H9 (cell line): ENCODE measurements at places on chromosomes 11 and 22. TPM values are rescaled to one million over a fixed set of nuclear protein-coding genes. Genes with fewer than 3 reads are reported as not detected.

The MACROD1 gene
- 18.3 and 21.2 TPM in 2 replicates for total RNA-seq

DNA sequence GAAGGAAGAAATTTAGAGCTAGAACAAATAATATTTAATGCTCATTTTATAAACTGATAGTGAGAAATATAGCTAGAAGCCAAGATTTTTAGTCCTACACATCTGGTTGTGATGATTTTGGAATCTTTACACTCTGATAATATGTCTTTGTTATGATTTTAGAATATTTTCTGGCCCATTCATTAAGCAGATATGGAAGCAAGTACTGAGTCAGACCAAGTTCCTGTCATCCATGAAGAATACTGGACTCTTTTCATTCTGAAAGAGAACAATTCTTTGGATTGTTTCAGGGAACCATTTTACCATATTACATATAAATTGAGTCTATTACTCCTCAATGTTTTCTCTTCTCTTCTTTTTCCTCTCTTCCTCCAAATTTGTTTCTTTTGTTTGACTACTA lies 227.4 kb downstream of the TMEM135 start:
- H3K4me3 ChIP-seq: no peak overlapping the region
- H3K27me3 ChIP-seq: no peaks in the 10 kb centered on the region
- H3K4me1 ChIP-seq: no peaks in the 10 kb centered on the region
- H3K27ac ChIP-seq: no peak overlapping the region
- H3K36me3 ChIP-seq: no peaks in the 10 kb centered on the region

The OR8D1 gene
- not detected in 2 replicates for total RNA-seq

- no peak overlapping the region for H3K27ac ChIP-seq
- H3K4me1 ChIP-seq: no peaks in the 10 kb centered on the region
- no peak overlapping the region for H3K4me3 ChIP-seq
- H3K27me3 ChIP-seq: no peaks in the 10 kb centered on the region
These were observed 343.3 kb upstream of the CTSC start for GRCh38 chr11:88680806-88681205.

DNA sequence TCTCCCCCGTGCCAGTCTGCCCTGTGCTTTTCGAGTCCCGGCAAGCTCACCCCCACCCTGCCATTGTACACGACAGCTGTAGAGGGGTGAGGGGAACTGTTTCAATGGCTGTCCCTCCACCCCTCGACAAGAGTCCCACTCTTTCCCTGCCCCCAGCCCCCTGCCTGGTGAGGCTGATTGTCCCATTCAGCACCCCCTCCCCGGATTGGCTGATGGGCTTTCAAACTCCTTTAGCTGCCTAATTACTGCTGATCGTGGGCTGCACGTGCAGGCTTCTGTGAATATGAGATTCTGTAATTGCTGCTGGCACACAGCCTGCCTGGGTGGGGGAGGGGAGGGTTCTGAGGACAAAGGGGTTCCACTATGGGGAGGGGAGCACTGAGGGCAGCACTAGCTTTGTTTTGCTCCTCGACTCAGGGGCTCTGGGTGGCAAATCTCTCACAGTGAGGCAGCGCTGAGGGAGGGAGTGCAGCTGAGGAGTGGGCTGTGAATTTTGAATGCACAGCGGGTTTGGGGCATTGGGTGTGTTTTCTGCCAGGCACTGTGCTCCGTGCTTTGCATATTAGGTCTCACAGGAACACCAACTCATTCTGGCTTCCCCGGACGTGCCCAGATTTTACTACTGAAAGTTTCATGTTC lies 42.6 kb upstream of the ACCSL start:
- H3K4me3 ChIP-seq: peak overlapping the region; percentile 13; the same call in 1 of the 3 replicates
- H3K4me1 ChIP-seq: no peaks in the 10 kb centered on the region; the same call in 1 of the 2 replicates
- no peak for DNase-seq
- H3K27ac ChIP-seq: no peak overlapping the region
- no peaks in the 10 kb centered on the region for H3K36me3 ChIP-seq

GRCh38 chr11:87179621-87180020 lies 141.9 kb downstream of the TMEM135 start:
- H3K4me1 ChIP-seq: no peaks in the 10 kb centered on the region
- H3K4me3 ChIP-seq: no peak overlapping the region
- H3K27ac ChIP-seq: no peak overlapping the region
- H3K36me3 ChIP-seq: peaks cover 16% of the 10 kb centered on the region
- no peaks in the 10 kb centered on the region for H3K27me3 ChIP-seq

The ANKK1 gene
- 0.11 and 0.20 TPM in 2 replicates for total RNA-seq

DNA sequence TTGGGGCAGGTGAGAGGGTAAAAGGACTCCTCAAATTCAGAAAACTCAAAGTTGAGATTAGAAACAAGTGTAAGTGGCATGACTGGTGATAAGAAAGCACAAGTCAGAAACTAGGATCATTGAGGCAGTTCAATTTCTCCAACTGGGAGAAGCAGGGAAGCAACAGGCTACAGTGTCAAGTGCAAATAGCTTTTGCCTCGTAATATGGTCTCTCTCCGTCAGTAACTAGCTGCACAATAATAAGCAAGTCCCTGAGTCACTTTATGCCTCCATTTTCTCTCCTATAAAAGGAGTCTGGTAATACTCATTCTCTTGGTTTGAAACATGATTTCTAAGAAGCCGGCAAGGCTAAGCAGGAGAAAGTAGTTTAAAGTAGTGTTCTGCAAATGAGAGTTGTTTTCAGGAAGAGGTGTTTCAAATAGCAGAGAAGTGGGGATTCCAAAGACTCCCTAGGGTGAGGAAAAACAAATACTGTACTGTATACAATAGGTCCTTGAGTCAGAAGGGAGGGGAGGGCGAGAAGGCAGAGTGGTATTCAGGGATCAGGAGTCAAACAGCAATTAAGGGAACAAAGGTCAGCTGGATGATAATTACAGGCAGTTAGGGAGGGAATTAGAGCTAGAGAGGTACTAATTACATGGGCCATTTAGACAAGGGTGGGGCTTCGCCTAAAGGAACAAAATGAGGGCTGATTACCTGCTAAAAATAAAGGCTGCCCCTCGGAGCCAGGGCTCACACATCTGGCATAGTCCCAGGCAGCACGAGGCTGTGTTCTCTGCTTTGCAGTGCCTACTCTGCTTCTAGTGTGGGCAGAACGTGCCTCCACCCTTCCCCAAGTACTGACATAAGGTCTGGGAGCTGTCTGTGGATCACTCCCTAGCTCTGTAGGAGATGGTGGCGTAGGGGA lies 96.0 kb upstream of the BDNF start:
- H3K36me3 ChIP-seq: no peaks in the 10 kb centered on the region; the same call in 1 of the 3 replicates
- H3K4me1 ChIP-seq: 0 out of 2 replicates have a peak, but pooled peaks cover 10% of the 10 kb centered on the region
- no peak overlapping the region for H3K27ac ChIP-seq
- peaks cover 3% of the 10 kb centered on the region; the same call in 1 of the 2 replicates for H3K27me3 ChIP-seq
- peak; percentile 47 for DNase-seq
- peak overlapping the region; percentile 2; the same call in 2 of the 3 replicates for H3K4me3 ChIP-seq

DNA sequence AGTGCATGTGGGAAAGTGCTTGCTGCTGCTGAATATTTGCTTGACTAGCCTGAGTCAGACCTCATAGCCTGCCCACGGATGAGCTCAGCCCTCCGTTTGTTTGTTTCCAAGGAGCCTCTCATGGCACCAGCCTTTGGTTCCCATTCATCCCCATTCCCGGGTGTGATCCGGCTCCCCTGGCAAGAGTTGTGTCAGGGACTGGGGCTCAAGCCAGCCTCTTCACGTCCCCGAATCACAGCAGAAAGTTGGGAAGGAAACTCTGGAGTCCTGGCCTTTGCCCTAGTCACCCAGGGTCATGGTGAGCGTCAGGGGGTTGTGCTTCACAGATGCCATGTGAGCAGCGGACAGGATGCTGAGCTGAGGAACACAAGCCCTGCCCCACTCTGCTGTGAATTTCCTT lies 13.8 kb downstream of the SEC14L3 start:
- H3K4me1 ChIP-seq: no peaks in the 10 kb centered on the region
- H3K27me3 ChIP-seq: no peaks in the 10 kb centered on the region
- no peaks in the 10 kb centered on the region for H3K36me3 ChIP-seq
- DNase-seq: no peak
- H3K27ac ChIP-seq: no peak overlapping the region

- H3K4me3 ChIP-seq: no peak overlapping the region
- H3K4me1 ChIP-seq: peaks cover 5% of the 10 kb centered on the region
- no peak for DNase-seq
These were observed 13.9 kb downstream of the CRTAM start for GRCh38 chr11:122852074-122852795.

- no peaks in the 10 kb centered on the region for H3K4me1 ChIP-seq
- H3K36me3 ChIP-seq: no peaks in the 10 kb centered on the region
- H3K27me3 ChIP-seq: no peaks in the 10 kb centered on the region
- no peak for DNase-seq
These were observed 27.9 kb downstream of the GUCY1A2 start for GRCh38 chr11:106990331-106990730.

- no peak overlapping the region for H3K27ac ChIP-seq
- no peaks in the 10 kb centered on the region for H3K27me3 ChIP-seq
- H3K36me3 ChIP-seq: no peaks in the 10 kb centered on the region; the same call in 2 of the 3 replicates
- no peak overlapping the region for H3K4me3 ChIP-seq
- peak; percentile 26 for DNase-seq
- no peaks in the 10 kb centered on the region; the same call in none of the 2 replicates for H3K4me1 ChIP-seq
These were observed 19.8 kb downstream of the TST start for GRCh38 chr22:36999463-36999862.
